MCF 10A (cell line): ENCODE measurements at places on chromosomes 13 and 19. TPM values are rescaled to one million over a fixed set of nuclear protein-coding genes. Genes with fewer than 3 reads are reported as not detected.

The DHX34 gene
- 27.6 and 34.7 TPM in 2 replicates for total RNA-seq

The LHFPL6 gene
- total RNA-seq = 8.9 and 9.8 TPM in 2 replicates

The APC2 gene
- 0.15 and 0.23 TPM in 2 replicates for total RNA-seq

The GADD45B gene
- 28.0 and 53.8 TPM in 2 replicates for total RNA-seq

The BICRA gene
- total RNA-seq = 13.1 and 16.8 TPM in 2 replicates

The TMEM255B gene
- total RNA-seq = 7.0 and 15.8 TPM in 2 replicates

The PSG11 gene
- total RNA-seq = not detected in 2 replicates

The ZIK1 gene
- not detected in 2 replicates for total RNA-seq

The GNA15 gene
- 32.9 and 47.1 TPM in 2 replicates for total RNA-seq

The TNNT1 gene
- total RNA-seq = 32.3 and 46.8 TPM in 2 replicates

The SIGLEC5 gene
- total RNA-seq = not detected in 2 replicates

The ELSPBP1 gene
- total RNA-seq = not detected in 2 replicates

The AKAP11 gene
- total RNA-seq = 22.0 and 24.7 TPM in 2 replicates

The NPAS1 gene
- total RNA-seq = 0.44 and 0.68 TPM in 2 replicates

The ZC3H4 gene
- 41.4 and 41.8 TPM in 2 replicates for total RNA-seq

The RDH8 gene
- total RNA-seq = not detected in 2 replicates

The FBXO17 gene
- total RNA-seq = 5.2 and 5.8 TPM in 2 replicates

The C1QTNF9 gene
- not detected in 2 replicates for total RNA-seq

The GRIN3B gene
- not detected in 2 replicates for total RNA-seq
